Stimulated activated CD4-positive, alpha-beta T cell treated with anti-CD3 and anti-CD28 coated beads, TNF-alpha, amount 100 ng/mL, for 4 hours (primary cell): ENCODE measurements at places on chromosomes 3 and 15.

GRCh38 chr15:51658664-51659063 lies 22.6 kb upstream of the SCG3 start:
- DNase-seq: no peak

GRCh38 chr3:171383206-171384018 lies 76.8 kb downstream of the TNIK start:
- no peak for DNase-seq

- DNase-seq: no peak
These were observed 17.0 kb downstream of the CA12 start for GRCh38 chr15:63364399-63365272.

GRCh38 chr15:57892181-57892580 lies 173.3 kb downstream of the ALDH1A2 start:
- DNase-seq: no peak

DNA sequence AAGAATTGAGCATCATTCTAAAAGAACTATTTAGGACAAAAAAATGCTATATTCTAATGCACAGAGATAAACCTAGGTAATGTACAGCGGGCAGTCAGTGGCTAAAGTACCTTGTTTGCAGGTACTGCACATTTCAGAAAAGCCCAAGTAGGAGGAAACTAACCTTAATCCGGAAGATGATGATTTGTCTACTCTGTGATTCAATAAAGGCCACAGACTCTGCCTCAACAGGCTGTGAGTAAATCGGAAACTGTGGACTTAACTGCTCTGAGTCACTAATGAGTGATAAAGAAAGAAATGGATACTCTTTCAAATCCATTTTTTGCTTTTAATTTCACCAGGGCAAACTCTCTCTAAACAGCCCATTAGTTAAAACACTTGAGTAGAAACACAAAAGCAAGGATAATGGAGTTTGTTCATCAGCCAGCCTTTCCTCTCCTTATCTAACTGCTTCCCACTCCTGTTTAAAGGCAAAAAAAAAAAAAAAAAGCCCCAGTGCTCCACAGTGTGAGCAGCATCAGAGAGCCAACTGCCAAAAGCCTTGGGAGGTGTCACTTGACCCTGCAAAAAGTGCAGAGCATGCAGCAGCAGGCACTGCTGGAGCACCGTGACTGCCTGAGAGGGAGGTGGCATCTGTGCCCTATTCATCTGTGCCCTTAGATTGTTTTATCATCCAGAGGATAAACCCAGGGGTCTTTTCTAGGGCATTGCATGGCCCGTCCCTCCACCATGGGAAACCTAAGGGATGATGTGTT lies 187.7 kb downstream of the SATB1 start:
- DNase-seq: no peak

- DNase-seq: no peak
These were observed 52.7 kb downstream of the TFG start for GRCh38 chr3:100761951-100762350.

DNA sequence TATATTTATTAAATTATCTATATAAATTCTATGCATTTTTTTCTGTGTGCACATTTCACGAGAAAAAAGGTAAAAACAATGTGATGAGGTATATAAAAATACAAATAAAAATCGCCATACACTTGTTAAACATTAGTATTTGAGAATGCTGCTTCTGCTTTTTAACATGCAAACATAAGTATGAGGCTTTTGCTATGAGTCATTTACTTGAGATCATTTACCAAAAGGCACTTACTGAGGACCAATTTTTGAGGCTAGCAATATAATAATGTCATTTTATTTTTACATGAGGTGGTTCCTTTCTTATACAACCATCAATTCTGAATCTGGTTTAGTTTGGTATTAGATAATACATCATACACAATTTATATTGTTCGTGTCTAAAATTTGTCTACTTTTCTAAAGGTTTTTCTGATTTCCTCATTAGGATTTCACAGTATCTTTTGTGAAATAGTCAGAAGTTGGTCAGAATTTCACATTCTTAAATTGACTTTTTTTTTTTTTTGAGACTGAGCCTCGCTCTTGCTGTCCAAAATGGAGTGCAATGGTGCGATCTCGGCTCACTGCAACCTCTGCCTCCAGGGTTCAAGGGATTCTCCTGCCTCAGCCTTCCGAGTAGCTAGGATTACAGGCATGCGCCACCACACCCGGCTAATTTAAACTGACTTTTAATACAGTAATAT lies 25.6 kb downstream of the DCUN1D1 start:
- DNase-seq: no peak

GRCh38 chr3:110291886-110292501 lies 779.6 kb upstream of the NECTIN3 start:
- no peak for DNase-seq
